Amniotic epithelial cell (primary cell): ENCODE measurements at places on chromosomes 5 and 9.

GRCh38 chr5:121863753-121864285 lies 12.1 kb downstream of the FTMT start:
- DNase-seq: no peak

DNA sequence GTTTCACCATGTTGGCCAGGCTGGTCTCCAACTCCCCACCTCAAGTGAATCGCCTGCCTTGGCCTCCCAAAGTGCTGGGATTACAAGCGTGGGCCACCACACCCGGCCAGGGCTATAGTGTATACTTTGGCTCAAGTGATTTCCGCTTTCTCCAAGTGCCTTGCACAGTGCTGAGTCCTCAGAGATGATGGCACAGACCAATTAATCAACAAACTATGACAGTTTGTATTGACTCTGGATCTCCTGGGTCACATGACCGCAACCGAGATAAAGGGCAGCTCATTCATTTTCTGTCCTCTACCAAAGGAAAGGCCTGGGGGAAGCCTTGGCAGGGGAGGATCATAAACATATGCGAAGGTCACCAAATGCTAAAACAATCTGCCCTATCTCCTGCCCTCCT lies 11.4 kb upstream of the LARP1 start:
- DNase-seq: no peak

DNA sequence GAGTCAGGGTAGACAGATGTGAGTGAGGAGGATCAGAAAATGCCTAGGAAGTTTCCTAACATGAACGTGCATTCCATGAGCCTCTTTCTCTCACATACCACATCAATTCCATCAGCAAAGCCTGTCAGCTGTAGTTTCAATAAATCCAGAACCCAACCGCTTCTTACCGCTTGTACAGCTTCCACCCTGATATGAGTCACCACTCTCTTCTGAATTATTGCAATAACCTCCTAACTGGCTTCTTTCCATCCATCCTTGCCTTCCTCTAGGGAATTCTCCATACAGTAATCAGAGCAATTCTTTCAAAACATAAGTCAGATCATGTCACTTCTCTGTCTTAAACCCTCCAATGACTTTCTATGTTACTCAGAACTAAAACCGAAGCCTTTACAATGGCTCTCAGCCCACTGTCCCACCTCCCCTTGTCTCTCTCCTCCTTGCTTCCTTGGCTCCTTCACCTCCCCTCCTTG lies 8.1 kb upstream of the RAD23B start:
- DNase-seq: peak; percentile 100

- peak; percentile 78 for DNase-seq
Measured at GRCh38 chr9:13279284-13280141, at the start of gene MPDZ. MPDZ (minus strand) TSS chr9:13279692; CDS start chr9:13250315, 29,377 bp downstream.

DNA sequence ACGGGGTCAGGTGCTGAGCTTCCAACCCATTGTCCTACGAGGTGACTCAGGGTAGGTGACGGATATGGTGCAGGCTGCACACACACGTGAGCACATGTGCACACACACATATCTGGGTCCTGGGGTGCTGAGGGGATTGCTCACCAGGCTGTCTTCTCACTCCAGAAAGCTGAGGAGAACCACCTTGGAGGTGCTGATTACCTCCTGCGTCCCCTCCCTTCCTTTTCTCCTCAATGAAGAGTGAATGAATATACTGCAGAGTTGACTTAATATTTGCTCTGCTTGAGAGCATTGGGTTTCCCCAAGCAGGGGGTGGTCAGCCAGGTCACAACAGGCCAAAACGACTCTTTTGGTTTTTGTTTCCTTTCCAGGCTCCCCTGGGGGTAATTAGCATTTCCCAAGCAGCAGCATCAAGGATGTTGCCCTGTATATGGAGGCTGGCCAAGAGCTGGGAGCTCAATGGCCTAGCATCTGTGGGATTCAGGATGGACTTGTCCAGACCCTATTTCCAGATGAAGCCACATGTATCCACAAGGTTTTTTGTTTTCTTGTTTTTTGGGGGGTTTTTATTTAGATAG lies 49.7 kb downstream of the PDZD2 start:
- no peak for DNase-seq

GRCh38 chr9:98329904-98330303 lies 74.5 kb upstream of the TBC1D2 start:
- DNase-seq: no peak

DNA sequence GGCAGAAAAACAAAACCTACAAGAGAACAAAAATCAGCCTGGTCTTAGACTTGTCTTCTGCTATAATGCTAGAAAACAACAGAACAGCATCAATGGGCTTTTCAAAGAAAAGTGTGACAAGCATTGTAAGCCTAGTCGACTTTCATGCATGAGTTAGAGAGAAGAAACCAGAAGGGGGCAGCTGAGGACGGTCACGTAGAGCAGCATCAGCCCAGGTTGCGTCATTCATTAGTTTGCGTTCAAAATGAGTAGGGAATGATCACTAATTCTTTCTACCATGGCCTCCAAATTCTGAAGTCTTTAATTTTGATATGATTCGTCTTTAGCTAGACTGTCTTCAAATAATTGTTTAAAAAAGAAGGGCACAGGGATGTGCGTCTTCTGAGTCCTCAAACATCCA lies 4.7 kb upstream of the ISCA1 start:
- DNase-seq: peak; percentile 77

- DNase-seq: no peak
Measured at GRCh38 chr5:9072701-9073100, 473.2 kb downstream of the SEMA5A start.

DNA sequence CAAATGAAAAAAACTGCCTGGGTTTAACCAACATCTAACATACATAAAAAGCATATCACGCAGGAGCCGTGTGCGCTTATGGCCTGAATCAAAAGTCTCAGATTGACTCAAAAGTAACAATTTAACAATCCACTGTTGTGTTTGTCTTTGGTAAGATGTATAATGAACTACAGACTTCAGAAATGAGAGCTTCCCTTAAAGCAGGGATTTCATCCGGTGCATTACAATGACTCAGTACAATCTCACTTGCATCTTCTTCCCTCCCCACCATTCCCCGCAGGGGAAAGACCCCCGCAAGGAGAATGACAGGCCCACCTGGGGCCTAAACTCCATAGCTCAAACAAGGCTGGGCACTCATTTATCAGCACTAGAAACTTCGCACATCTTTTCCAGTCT lies 1.4 kb downstream of the ZFR start:
- DNase-seq: peak; percentile 39

GRCh38 chr9:126754436-126755316 lies 50.2 kb upstream of the ZBTB43 start:
- DNase-seq: no peak

DNA sequence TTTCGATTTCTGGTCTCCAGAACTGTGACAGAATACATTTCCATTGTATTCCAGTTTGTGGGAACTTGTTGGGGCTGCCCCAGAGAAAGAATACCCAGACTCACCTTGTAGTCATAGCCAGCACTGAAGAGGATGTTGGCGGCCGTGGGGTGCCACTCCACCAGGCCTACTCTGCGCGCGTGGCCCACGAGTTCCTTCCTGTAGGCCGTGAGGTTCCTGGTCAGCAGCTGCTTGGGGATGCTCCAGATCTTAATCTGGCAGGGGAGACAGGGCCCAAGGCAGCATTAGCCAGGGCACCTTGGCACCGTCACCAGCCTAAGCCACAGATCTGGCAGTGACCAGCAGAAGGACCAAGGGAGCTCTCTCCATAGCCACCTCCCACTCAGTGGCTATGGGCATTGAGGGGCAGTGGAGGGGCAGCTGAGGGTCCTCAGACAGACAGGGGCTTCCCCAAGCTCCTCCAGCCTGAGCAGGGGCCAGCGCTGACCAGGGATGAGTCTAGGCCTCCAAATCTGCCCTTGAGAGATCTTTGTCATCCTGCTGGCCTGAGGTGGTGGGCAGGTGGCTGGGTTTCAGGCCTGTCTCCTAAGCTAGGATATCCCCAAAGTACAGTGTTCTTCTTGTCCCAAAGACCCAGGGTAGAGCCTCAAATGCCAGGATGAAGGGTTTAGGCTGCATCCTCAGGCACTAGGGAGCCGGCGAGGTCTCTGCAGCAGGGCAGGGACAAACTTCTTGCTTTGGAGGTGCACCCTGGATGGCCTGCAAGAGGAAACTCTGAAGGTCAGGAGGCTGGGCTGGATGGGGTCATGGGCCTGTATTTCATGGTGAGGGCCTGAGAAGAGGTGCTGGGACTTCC lies 15.9 kb upstream of the TRIM14 start:
- no peak for DNase-seq

DNA sequence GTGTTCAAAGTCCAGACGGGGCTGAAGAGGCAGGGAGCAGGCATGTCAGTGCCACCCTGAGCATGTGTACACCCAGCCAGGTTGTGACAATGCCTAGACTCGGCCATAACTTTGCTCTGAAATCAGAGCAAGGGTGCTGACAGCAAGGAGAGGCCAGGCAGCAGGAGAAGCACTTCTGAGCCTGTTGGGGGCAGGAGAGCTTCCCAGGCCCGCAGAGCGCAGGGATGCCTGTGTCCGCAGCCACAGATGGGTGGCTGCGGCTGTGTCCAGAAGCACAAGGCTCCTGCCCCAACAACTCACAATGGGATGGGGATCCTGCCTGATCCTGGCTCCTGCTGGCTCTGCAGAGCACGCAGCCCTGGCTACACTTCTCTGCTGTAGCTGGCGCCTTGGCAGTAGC lies 373.9 kb downstream of the CHSY3 start:
- no peak for DNase-seq

DNA sequence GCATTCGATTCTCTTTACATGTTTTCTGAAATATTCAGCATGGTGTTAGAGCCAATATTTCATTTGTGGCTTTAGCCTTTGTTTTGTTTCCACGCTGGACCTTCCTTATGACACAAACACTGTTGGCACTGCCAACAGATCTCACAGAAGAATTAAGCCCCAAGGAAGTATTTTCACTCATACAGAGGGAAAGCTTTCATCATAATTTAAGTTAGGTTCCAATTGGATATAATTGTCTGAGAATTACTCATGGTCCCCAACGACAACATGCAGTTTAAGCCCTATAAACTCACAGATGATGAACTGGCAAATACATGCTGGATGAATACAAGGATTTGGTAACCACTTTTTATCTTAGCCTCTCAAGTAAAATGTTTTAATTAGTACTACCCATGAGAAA lies 259.5 kb downstream of the EBF1 start:
- no peak for DNase-seq

DNA sequence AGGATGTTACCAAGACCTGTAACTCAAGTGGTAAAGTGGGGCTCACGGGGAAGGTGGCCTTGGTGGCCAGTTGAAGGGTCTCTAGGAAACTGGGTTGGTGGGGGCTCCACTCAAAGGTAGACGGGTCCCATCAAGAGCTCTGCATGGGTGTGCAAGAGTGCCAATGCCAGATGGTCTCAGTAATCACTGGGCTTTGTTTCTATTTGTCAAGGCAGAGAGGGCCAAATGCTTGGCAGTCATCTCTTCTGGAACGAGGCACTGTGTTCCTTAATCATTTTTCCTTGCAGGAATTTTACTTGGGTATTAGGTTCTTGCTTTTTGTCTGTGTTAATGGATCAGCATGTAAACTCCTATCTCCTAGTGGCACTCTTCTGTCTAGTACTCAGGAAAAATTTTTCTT lies 220.8 kb downstream of the DIRAS2 start:
- no peak for DNase-seq

DNA sequence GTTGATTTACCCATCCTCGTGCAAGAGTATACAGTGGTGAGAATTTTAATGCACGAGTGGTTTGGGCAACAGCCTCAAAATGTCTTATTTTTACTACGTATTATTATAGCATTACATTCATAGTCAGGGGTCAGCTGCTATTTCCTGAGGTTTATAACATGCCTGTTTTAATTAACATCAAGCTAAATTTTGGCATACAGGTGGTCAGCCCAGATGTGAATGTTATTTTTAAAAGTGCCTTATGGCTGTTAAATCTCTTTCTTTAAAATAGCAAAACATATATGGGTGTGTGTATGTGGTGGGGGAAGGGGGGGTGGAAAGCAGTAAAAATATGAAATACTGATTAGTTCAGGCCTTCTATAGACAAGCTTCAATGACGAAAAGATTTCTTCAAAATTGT lies 424.5 kb upstream of the CLINT1 start:
- DNase-seq: no peak

DNA sequence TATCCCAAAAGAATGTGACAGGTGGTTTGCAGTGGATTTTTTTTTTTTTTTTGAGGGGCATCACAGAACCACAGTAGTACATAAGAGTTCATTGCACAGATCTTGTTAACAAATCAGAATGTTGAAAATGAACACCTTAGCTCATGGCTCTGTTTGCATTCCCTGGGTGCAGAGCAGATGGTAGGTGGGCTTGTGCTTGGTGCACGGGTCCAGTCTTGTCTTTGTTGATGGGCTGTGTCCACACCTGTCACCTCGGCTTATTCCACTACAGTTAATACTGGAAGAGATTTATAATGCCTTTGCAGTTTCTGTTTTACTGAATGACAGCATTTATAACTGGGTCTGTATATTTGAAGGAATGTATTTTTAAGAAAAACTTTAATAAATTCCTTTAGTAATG lies 146.6 kb downstream of the KDM4C start:
- DNase-seq: no peak

DNA sequence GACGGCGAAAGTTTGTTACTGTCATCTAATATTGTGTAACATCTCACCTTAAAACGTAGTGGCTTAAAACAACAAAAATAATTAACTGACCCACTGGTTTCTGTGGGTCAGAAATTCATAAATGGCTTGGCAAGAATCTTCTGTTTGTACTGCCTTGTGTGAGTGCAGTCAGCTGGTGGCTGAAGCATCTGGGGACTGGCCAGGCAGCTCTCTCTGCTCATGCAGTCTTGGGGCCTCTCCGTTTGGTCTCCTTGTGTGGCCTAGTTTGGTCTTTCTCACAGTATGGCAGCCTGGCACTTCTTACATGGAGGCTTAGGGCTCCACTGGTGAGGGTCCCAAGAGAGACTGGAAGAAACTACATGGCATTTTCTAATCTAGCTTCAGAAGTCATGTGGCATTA lies 49.0 kb upstream of the CTXN3 start:
- no peak for DNase-seq

GRCh38 chr5:22541037-22541436 lies 312.1 kb downstream of the CDH12 start:
- no peak for DNase-seq

- no peak for DNase-seq
Measured at GRCh38 chr5:88819301-88819999, 63.5 kb downstream of the MEF2C start.

DNA sequence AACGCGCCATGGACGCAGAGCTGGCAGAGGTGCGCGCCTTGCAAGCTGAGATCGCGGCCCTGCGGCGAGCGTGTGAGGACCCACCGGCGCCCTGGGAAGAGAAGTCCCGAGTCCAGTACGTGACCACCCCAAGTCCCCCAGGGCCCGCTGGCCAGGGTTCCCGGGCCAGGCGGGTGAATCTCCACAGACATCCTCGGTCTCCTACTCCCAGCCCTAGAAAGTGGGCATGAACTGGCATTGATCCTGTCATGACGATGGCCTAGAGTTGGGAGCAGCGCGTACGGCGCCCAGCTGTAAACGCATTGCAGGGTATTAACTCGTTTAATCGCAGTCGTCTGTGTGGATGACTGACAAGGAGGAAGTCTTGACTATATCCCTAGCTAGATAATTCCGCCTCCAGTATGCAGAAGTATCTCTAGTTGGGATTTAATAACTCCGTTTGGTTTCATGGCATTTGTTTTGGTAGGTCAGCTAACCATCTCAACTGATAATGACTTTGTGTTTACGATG lies 293 bp downstream of the CENPP start:
- no peak for DNase-seq
